ENCODE measurements at places on chromosomes 3 and 15.

- no peak for DNase-seq
These were observed 398.4 kb upstream of the CNTN3 start for GRCh38 chr3:75012791-75013331.

GRCh38 chr3:20669675-20670074 is 483.7 kb upstream of the SGO1 start:
- no peak for DNase-seq

DNA sequence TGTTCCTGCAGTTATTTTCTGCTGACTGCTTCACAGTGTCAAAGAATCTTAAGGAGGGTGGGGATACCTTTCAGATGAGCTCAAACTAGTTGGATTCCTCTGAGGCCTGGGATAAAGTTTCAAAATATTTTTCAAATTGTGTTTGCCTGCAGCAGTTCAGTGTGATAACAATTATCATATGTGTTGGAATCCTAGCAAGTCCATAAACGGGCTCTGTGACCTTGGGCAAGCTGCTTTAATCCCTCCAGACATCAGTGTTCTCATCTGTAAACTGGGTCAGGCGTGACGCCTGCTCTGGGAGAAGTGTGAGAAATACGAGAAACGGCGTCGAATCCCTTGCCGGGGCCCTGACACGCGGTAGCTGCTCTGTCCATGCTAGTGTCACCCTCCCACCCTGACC is 153.5 kb downstream of the UACA start:
- no peak for DNase-seq

- no peak for DNase-seq
These were observed 22.1 kb downstream of the PPP2R3A start for GRCh38 chr3:135987661-135988060.

- DNase-seq, result no peak
These were observed 39.1 kb downstream of the SEMA5B start for GRCh38 chr3:122988508-122988907.

DNA sequence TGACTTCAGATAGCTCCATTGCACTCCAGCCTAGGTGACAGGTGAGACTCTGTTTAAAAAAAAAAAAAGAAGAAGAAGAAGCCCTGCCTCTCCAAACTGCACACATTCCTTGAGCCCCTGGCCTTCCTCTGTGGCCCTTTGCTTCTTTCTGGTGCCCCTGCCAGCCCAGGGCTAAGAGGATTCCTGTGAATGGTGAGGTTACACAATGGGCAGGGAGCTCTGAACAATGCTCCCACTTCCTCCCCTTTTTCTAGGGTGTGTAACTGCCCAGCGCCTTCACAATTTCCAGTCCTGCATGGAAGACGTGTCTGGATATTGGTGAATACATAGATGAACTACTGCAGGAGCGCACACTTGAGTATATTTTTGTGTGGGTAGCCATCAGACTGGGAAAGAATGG is 3.6 kb upstream of the AMOTL2 start:
- DNase-seq, result no peak

All from memory B cell (primary cell).